ENCODE measurements at places on chromosomes 3 and 15. TPM values are rescaled to one million over a fixed set of nuclear protein-coding genes. Genes with fewer than 3 reads are reported as not detected.
A peak's percentile ranks its signal among the peaks of the same experiment; 100 is the strongest.

DNA sequence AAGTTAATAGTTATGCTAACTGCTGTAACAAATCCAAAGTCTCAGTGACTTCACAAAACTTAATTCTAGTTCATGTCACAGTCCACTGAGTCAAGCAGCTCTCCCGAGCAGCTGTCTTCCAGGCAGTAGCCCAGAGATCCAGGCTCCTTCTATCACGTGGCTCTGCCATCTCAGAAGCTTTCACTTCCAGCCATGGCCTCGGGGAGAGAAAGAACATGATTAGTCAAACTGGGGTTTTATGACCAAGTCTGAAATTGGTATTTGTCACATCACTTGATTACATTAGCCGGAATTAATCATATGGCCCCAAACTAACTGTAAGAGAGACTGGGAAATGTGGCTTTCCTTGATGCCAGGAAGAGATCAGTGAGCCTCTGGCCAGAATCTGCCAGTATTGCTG is 70.2 kb upstream of the DGKG start:
- no peaks in the 10 kb centered on the region for H3K4me1 ChIP-seq
- no peak overlapping the region for H3K4me3 ChIP-seq
- no peak overlapping the region for H3K27ac ChIP-seq

DNA sequence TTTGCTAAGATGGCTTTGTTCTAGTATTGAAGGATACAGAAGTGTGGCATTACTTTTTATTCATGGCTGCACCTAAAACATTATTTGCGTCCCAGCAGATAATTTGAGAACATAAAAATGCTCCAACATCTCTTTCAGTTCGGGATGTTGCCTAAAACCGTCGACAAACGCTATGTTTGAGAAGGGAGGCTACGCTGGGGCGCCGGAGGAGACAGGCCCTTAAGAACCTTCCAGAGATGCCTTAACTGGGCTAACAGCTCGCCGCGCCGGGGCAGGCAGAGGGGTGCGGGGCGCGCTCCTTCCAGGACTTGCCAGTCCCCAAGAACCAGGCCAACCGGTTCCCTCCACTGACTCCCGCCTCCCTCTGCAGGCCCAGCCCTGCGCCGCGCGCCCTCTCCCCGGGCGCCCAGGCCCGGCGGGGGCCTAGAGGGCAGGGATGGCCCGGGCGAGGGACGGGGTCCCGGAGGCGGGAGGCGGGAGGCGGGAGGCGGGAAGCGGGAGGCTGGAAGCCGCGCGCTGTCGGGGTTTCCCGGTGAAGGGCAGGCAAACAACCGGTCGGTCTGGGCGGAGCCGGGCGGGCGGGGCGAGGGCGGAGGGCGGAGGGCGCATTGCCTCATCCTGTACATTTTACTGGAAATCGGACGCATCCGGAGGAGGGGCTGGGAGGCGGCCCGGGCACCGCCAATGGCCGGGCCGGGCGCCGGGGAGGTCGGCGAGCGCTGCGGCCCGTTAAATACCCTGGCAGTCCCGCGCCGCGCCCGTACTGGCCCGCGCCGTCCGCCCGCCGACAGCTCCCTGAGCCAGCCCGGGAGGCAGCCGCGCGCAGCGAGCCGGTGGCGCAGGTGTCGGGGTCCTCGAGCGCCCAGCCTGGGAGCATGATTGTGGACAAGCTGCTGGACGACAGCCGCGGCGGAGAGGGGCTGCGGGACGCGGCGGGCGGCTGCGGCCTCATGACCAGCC is at the start of gene NFKBIZ:
TSS of gene NFKBIZ (plus strand) at position 761 of the 960 bp plus-strand sequence. CDS start at position 876, 115 bp downstream.
- peaks cover 49% of the 10 kb centered on the region for H3K36me3 ChIP-seq
- peak within 1 kb of the TSS; percentile 95 for H3K4me3 ChIP-seq
- peak; percentile 94 for DNase-seq
- H3K4me1 ChIP-seq: peaks cover 38% of the 10 kb centered on the region

Gene SPTBN5
- 0.21 TPM for total RNA-seq

GRCh38 chr15:96553006-96553405 is 222.5 kb downstream of the NR2F2 start:
- no peak overlapping the region for H3K4me3 ChIP-seq
- H3K36me3 ChIP-seq: no peaks in the 10 kb centered on the region
- no peaks in the 10 kb centered on the region for H3K4me1 ChIP-seq

DNA sequence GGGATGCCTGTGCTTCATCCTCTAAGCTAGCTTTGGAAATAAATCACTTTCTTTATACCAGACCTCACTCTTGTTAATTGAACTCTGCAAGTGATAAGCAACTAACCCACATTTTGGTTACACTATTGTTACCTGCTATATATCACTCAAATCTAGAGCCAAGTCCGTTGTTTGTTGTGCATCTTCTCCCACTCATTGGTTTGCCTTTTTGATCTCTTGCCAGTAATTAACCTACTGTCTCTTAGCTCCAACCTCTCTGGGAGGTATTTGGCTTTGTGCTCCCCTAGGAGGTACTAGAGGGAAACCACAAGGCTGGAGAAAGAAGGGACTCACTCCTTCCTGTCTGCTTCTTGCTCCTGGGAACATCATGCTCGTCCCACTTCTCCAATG is 12.8 kb upstream of the CRBN start:
- no peaks in the 10 kb centered on the region for H3K36me3 ChIP-seq
- DNase-seq: no peak
- H3K27ac ChIP-seq: peak overlapping the region; percentile 73

DNA sequence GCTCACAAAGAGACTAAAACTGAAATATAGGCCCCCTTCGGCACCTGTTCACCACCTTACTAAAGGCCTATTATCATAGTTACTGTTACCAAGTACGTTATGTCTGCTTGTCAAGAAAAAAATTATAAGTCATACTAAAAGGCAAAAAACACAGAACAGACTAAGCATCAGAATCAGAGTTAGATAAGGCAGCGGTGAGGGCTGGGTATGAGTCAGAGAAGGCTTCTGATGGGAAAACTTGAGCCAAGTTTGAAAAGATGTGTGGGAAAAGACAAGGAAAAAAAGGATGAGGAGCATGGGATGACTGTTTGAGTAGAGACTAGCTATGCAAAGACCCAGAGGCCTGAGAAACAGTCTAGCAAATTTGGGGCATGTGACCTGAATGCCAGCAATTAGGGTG is 387.2 kb upstream of the SGO1 start:
- no peak overlapping the region for H3K27ac ChIP-seq
- no peaks in the 10 kb centered on the region for H3K27me3 ChIP-seq
- no peak overlapping the region for H3K4me3 ChIP-seq
- no peak for DNase-seq

- peaks cover 29% of the 10 kb centered on the region for H3K27me3 ChIP-seq
- no peak overlapping the region for H3K4me3 ChIP-seq
- no peaks in the 10 kb centered on the region for H3K4me1 ChIP-seq
- no peak for DNase-seq
- no peak overlapping the region for H3K27ac ChIP-seq
Observed at GRCh38 chr3:127954640-127955039, 39.6 kb downstream of the KBTBD12 start.

Gene MUC4
- total RNA-seq: 0.05 TPM

DNA sequence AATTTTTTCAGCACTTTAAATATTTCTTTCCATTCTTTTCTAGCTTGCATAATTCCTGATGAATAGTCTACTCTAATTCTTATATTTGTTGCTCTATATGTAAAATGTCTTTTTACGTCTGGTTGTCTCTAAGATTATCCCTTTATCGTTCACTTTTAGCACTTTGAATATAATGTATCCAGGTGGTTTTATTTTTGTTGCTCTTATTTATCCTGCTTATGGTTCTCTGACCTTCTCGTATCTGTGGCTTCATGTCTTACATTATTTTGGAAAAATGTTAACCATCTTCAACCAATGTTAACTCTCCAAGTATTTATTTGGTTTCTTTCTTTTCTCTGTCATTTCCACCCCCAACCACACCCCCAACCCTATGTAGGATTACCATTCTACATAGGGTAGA is 30.0 kb upstream of the RFX7 start:
- H3K4me1 ChIP-seq: no peaks in the 10 kb centered on the region
- H3K27ac ChIP-seq: no peak overlapping the region
- H3K27me3 ChIP-seq: no peaks in the 10 kb centered on the region
- no peak overlapping the region for H3K4me3 ChIP-seq
- DNase-seq: no peak
- no peaks in the 10 kb centered on the region for H3K36me3 ChIP-seq

DNA sequence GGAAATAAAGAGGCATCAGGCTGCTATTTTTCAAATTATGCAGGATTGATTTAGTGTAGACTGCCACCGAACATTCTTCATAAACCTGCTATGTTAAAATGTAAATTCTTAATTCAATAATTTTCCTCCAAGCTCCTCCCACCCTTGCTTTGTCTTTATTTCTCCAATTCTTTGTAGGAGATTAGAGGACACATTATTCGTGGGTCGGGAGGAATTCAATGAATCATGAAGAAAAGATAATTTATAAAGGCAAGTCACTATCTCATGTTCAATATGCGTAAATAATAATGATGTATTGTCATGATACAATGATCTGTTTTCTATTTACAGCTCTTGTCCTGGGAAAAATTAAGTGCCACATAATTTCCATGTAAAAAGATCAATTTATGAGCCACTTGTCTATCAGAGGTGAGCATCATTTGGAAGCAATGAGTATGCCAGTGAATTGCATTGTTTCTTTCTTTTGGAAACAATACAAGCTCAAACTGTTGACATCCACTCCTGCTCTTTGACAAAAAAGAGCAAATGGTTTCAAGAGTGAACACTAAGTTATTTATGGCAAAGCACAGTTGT is 148.0 kb upstream of the MITF start:
- H3K4me3 ChIP-seq: no peak overlapping the region
- DNase-seq: no peak
- H3K27ac ChIP-seq: no peak overlapping the region
- H3K4me1 ChIP-seq: no peaks in the 10 kb centered on the region

Gene ADAMTSL3
- not detected for total RNA-seq

Gene USP13
- 10.5 TPM for total RNA-seq

Gene KCNAB1
- not detected for total RNA-seq

Gene NMB
- total RNA-seq: 3.3 TPM

DNA sequence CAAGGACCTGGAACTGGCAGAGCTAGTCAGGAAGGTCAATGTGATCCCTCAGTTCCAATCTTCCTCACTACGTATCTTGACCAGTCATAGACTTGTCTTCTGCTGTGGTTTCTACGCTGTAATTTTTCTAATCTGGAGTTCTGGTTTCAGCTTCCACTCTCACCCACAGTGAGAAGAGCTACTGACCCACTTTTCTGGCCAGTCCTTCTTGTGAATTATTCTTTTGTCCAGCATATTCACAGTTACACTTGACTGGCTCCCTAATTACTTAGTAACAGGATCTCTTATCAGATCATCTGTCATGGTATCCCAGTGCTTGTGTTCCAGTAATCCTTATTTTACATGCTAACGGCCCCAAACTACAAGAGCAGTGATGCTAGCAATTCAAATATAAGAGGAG is 72.4 kb upstream of the MME start:
- DNase-seq: no peak
- H3K36me3 ChIP-seq: no peaks in the 10 kb centered on the region

Gene SLC9C1
- total RNA-seq: not detected

Gene VGLL4
- 37.1 TPM for total RNA-seq

Gene DAZL
- total RNA-seq: not detected

GRCh38 chr3:56379723-56380287 is 88.5 kb downstream of the ERC2 start:
- no peaks in the 10 kb centered on the region for H3K36me3 ChIP-seq
- no peak overlapping the region for H3K4me3 ChIP-seq
- no peaks in the 10 kb centered on the region for H3K4me1 ChIP-seq
- H3K27ac ChIP-seq: no peak overlapping the region

DNA sequence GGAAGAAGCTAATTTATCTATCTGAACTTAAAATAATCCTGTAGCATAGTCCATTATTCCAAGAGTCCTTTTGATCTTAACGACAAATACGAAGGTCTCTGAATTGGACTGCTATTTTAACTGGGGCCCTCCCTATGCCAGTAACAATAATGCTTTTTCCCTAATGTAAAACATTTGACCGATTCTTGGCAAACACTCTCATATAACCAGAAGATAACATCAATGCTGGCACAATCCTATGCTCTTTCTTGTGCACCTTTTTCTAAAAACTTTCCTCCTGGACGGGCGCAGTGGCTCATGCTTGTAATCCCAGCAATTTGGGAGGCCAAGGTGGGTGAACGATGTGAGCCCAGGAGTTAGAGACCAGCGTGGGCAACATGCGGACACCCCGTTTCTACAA is 3.9 kb downstream of the LRRFIP2 start:
- no peak overlapping the region for H3K27ac ChIP-seq
- no peak overlapping the region for H3K4me3 ChIP-seq

DNA sequence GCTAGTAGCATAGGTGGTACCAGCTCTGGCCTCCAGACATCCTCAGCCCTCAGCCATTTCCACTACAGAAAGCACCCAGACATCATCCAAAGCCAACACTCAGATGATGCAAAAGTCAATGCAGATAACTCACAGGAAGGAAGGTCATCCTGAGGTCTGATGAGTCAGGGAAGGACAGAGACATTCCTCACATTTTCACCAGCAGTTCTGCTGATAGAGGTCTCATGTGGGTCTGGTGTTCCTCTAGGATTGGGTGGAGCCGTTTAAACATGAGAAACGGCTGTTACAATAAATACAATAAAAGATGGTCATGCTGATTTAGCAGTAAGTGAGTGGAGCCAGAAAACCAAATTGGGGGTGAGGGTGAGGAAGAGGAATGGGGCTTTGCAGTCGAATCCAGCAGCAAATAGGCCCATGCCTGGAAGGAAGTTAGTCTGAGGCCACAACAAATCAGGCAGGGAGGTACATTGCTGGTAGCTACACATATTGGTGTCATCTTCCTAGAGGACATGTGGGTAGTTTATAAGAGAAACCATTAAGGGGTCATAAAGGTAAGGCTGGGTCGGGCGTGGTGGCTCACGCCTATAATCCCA is 33.3 kb upstream of the FLNB start:
- H3K27me3 ChIP-seq: no peaks in the 10 kb centered on the region
- no peak overlapping the region for H3K4me3 ChIP-seq
- H3K27ac ChIP-seq: no peak overlapping the region
- no peak for DNase-seq
- H3K36me3 ChIP-seq: no peaks in the 10 kb centered on the region
- H3K4me1 ChIP-seq: no peaks in the 10 kb centered on the region

DNA sequence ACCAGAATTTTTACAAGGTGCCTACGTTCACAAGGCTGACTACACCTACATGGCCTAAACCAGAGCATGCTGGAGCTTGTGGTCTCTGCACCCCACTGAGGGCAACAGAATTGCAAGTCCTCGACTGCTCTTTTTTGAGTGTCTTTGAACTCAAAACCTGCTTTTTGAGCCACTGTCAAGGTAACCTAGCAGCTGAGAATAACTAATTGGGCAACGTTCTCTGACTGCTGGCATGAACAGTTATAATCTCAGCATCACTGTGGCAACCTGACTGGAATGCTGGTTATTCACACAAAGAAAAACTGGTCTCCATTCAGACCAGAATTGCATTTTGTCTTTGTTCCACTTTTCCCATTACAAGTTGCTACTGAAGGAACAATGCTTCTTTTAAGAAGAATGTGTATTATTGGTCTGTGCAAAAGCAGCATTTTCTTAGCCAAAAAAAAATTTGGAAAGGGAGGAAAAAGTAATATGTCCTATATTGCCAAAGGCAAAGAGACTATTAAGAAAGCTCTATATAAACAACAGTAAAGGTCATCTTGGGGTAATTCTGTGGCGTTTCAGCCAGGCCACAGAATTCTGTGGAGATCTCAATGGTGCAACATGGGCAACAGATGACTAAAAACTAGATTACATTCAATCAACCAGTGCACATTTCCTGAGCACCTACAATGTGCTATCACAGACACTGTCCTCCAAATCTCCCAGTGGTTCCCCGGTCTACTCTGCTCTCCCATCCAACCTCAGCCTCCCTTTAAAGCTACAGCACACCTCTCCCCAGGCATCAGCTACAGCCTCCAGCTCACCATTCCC is 76.8 kb downstream of the TNIK start:
- H3K27ac ChIP-seq: no peak overlapping the region
- peaks cover 9% of the 10 kb centered on the region for H3K4me1 ChIP-seq
- H3K4me3 ChIP-seq: no peak overlapping the region

Gene WWTR1
- 0.31 TPM for total RNA-seq

Data from activated CD8-positive, alpha-beta T cell treated with anti-CD3 and anti-CD28 coated beads, Interleukin-2, amount 10 ng/mL, durations not matched to agents 7 days and 5 days (primary cell).